ENCODE measurements at places on chromosomes 3 and 15.

GRCh38 chr3:197802779-197803459 is 11.9 kb downstream of the LRCH3 start:
- no peak for DNase-seq

DNA sequence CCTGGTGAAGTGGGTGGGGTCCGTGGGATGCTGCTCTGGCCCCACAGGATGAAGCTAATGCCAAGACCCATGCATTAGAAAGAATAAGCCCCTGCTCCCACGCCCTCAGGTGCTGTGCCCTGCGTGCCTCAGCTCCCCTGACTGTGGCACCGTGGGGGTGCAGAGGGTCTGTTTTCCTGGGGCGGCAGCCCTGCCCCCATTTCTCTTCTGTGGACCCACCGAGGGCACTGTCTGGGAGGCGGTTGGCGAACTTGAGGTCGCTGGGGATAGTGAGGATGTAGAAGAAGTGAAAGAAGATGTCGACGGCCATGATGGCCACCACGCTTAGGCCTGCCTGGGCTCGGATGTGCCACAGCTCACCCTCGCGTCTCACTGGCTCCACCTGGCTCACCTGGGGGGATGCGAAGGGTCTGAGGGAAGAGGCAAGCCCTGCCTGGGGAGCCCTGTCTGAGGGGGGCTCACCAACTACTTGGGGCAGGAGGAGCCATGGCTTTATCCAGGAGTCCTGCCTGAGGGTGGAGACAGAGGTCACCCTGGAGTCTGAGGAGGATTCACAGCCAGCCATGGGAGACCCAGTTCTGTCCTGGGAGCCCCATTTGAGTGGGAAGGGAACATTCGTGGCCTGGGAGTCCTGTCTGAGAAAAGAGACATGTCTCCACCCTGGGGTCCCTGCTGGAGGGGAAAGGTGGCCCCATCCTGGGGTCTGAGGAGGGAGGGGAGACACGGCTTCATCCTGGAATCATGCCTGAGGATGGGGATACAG is 5.1 kb downstream of the HHATL start:
- no peak for DNase-seq

- no peak for DNase-seq
These were observed 3.5 kb downstream of the PLEKHO2 start for GRCh38 chr15:64845183-64845611.

DNA sequence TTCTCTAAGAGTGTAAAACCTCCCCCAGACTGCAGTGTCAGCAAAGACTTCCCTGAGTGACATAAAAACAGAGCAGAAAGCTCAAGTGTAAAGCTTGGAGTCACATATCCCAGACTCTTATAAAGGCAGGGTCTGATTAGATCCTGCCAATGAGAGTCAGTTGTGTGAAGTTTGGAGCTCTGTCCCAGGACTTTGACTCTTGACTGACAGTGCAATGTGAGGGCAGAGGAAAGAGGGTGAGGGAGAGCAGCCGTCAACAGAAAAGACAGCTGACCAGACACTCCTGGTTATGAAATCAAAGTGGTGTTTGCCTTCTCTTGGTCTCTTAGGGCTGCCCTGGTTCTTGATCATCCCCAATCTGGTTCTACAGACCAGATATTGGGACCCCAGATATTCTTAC is 393.2 kb downstream of the ERC2 start:
- DNase-seq: no peak

DNA sequence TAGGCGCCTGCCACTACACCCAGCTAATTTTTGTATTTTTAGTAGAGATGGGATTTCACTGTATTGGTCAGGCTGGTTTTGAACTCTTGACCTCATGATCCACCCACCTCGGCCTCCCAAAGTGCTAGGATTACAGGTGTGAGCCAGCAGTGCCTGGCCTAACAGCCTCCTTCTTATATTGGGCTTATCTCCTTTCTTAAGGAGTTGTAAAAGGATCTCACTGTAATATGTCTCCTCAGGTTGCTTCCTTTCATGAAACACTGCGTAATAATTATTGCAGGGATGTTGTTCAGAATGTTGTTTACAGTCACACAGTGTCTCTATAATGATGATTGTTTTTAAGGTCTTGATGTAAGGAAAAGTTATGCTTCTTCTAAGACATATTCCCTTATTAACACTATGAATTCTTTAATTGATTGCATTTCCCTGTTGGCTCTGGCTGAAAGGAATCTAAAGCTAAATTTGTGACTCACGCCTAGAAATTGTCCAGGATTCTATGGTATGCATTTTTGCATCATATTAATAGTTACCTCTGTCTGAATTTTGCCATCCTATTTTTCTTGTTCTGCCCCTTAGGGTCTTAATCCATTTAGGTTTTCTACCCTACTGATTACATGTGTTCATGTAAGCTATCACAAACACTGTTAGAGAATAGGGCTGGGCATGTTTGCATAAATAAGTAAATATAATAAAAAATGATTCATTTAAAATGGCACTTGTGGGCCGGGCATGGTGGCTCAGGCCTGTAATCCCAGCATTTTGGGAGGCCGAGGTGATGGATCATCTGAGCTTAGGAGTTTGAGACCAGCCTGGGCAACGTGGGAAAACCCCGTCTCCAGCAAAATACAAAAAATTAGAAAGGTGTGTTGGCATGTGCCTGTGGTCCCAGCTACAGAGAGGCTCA is 24.5 kb upstream of the RNF111 start:
- DNase-seq: peak; percentile 55

DNA sequence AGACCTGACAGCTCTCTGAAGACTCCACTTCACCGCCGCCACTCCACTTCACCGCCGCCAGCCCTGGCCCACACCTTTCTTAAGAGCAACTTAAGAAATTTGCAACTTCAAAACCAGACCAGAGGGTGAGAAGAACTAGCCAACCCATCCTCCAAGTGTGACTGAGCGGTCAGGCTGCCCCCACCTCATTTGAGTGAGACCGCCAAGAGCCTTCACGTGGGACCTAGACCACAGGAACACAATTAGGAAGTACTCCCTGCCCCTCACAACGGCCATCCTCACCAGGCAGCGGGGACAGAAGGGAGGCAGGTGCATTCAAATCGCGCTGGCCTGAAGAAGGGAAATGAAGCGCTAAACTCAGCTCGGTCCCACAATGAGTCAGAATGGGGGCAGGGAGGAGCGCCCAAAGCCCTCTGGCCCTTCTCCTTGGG is 156.8 kb upstream of the BCL6 start:
- no peak for DNase-seq

DNA sequence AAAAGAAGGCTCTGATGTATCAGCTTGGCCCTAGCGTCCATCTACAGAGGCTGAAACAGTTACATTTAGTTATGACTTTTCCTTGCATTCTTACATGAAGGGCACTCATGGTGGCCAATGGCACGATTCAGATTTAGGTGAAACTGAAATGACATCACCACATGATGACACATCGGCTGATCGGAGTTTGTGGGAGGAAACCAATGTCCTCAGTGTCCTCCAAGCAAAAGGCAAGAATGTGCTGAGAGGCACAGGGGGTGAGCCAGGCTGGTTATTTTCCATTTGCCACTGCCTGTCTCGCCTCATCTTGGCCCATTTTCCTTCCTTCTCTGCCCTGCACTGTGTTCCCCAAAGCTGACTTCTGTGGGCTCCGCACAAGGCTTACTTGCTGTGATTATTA is 34.4 kb downstream of the TARS3 start:
- DNase-seq: peak; percentile 75

DNA sequence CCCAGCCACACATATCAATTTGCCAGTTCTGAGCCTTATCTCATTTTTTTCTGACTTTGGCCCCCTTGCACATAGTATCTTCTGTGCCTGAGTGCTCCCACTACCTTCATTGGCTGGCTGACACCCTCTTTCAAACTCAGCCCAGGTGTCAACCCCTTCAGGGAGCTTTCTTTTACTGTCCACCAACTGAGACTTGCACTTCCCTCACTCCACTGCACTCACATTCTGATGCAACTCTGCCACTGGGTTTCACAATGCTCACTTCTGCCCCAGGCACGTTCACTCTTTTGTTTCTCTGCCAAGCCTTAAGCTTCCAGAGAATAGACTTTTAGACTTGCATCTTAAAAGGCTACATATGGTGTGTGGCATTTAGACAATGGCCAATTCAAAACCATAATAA is 101.5 kb upstream of the CBLB start:
- peak; percentile 44 for DNase-seq

- DNase-seq: no peak
These were observed 103.5 kb downstream of the MYLK start for GRCh38 chr3:123780656-123781055.

DNA sequence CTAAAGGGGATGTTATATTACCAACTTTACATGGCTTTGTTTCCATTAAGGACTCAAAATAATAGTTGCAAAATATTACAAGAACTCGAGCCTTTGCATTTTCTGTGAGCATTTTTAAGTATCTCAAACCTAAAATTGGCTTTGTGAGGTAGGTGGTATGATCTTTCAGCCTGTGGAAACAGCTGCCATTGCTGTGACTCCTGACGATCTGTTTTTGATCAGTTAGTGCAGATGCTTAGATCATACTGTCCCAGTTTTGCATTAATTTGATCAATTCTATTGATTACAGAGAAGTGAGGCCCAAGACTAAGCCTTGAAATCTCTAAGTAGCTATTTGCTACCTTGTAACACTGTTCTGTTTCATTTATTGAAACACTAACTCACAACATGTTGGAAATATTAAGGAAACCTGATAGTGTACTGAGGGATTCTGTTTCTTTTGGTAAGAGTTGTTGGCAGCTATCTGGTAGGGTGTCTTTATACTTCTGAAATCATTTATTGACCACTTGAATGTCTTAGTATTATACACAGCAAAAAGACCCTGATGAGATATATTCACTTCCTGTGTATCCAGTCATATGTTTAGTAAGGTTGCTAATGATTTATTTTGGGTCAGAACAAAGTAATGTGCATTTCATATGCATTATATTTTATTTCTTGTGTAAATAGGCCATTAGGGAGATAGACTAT is 14.8 kb downstream of the SKIL start:
- no peak for DNase-seq

DNA sequence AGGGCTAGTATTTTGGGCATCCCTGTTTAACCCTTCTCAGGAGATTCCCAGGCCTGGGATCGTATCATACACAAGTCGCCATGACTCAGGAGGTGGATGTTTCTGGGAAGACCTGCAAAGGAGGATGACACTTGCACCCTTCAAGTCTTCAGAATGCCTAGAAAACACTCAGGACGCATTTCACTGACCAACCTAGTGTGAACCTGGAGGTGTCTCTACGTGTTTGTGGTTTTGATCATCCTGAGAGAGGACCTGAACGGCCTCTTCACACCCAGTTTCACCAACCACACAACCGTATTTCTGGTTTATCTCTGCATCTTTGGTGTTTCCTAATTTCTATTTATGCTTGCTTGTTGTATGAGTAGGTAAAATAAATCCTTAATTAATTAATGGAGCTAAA is 2.8 kb upstream of the CLDND1 start:
- DNase-seq: no peak

DNA sequence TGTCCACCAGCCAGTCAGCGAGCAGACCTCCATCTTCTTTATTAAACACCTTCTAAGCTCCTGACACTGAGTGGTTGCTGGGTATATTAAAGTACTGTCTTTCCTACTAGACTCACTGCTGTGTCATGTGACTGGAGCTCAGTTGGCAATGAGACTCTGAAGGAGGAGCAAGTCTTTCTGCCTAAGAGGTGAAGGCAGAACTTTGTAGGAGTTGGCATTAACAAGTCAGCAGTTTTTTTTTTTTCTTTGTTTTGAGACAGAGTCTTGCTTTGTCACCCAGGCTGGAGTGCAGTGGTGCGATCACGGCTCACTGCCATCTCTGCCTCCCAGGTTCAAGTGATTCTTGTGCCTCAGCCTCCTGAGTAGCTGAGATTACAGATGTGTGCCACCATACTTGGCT is 62.2 kb downstream of the ABHD5 start:
- DNase-seq: no peak

DNA sequence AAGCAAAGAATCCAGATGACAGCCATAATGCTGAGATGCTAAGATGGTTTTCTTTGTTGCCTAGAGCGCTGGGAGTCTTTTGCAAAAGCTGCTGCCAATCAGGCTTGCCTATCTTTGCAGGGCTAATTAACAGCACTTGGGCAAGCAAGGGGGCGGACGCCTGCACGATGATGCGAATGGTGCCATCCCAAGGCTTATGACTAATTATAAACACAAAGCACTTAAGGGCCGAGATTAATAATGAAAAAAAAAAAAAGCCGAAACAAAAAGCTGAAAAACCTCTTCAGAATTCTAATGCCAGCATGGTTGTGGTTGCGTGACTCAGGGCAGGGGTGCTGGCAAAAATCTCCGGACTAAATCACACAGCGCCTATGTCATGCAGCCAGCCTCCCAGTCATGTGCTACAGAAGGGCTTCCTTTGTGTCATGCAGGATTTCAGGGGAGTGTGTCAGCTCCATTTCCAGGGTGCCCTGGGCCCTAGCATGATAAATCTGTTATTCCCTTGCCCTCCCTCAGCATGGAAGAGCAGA is 185.0 kb upstream of the ANKRD28 start:
- peak; percentile 98 for DNase-seq

- peak; percentile 24 for DNase-seq
These were observed 105.3 kb upstream of the AGBL1 start for GRCh38 chr15:85974348-85974705.

Data from fibroblast of skin of back (primary cell).